Left ventricle myocardium superior (tissue), 1 donor: ENCODE measurements at places on chromosomes 3 and 15.
A peak's percentile ranks its signal among the peaks of the same experiment; 100 is the strongest.

GRCh38 chr3:32303977-32304881 lies 65.7 kb downstream of the CMTM8 start:
- no peak for DNase-seq

DNA sequence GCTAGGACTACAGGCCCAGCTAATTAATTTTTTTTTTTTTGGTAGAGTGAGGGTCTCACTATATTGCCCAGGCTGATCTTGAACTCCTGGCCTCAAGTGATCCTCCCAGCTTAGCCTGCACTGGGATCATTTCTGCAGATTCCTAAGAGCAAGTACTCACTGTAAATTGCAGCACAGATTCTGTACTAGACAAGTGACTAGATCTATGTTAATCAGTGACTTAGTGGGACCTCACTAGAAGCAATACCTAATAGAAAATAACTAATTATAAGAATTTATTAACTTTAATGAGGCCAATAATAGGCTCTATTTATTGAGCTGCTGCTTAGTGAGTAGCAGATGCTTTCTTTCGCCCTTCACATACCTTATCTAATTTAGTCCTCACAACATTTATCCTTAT lies 10.6 kb upstream of the UTS2B start:
- no peak for DNase-seq

DNA sequence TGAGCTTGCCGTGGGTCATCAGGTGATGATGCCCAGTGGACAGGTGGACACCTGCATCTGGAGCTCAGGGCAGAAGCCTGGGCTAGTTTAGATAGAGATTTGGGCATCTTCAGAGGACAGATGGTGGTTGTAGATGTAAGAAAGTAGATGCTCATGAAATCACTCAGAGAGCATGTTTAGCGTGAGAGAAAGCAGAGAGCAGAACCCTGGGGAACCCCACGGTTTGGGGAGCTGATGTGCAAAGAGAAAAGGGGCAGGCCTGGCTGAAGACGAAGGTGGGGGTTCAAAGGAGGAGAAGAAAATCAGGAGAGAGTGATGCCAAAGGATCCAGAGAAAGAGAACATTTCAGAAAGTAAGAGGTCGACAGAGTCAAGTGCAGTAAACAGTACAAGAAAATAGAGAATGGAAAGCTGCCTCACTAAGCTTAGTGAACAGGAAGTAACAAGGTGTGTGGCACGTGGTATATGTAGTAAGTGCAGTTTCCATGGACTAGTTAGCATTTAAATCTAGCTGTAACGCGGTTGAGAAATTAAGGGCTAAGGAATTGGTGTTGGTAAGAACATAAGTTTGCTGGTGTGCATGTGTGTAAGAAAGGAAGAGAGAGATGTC lies 13.5 kb downstream of the TIGIT start:
- DNase-seq = no peak

GRCh38 chr3:181695661-181696491 lies 15.8 kb upstream of the SOX2 start:
- DNase-seq = peak; percentile 44

DNA sequence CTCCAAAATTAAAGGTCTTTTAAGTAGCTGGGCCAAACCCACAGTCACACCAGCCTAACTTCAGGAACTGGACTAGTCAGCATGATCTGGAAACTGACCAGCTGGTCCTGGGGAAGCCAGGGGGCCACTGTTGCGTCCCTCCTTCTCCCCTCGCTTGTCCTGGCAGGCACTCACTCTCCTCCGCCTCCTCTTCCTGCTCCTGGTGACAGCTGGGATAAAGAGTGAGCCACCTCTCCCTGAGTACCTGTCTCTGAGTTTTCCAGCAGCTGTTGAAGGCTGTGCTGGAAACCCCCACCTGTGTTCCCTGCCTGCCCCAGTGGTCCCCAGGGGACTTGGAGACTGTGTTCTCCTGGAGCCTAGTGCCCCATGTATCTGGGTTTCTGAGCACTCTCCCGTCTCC lies 56.0 kb downstream of the FGD5 start:
- DNase-seq = no peak

- no peak for DNase-seq
Measured at GRCh38 chr3:100877286-100877685, 115.9 kb downstream of the ABI3BP start.

DNA sequence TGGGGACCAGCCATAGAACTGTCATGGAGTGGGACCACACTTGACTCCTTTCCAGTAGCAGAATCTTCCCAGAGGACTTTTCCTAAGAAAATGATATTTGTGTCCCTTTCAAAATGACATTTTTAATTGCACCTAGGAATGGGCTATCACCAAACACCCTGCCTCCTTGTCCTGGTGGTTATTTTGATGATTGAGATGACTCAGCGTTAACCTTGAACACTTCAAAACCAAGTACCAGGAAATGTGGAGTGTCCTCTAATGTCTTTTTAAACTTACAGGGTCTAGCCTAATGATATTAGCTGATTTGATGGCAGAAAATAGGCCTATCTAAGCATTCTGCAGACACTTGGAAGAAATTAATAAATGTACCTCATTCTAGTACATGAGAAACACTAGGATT lies 90.7 kb downstream of the HHLA2 start:
- no peak for DNase-seq

GRCh38 chr3:61776390-61776789 lies 215.0 kb downstream of the PTPRG start:
- no peak for DNase-seq
